ENCODE measurements at places on chromosomes 1 and 21. TPM values are rescaled to one million over a fixed set of nuclear protein-coding genes. Genes with fewer than 3 reads are reported as not detected.

DNA sequence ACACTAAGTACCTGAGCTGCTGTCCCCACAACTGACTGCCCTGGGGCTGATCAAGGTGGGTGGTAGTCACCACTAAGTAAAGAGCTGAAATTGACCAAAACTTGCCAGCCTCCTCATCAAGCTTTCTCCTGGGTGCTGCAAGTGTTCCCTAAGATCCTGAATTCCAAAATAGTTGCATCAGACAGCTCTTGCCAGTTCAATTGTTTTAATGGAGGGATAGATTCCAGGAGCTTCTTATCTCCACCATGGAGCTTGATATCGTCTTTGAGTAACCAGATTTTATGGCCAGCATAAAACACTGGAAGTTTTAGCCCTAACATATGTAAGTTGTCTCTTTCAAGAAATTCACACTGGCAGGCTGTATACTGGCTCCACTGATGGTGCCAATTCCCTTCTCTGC is 90.3 kb downstream of the NID1 start:
- peaks cover 5% of the 10 kb centered on the region for H3K36me3 ChIP-seq
- DNase-seq, result no peak
- H3K4me3 ChIP-seq, result no peak overlapping the region
- H3K27me3 ChIP-seq, result no peaks in the 10 kb centered on the region
- H3K4me1 ChIP-seq, result peaks cover 8% of the 10 kb centered on the region

- DNase-seq, result no peak
- no peak overlapping the region for H3K27ac ChIP-seq
- H3K4me3 ChIP-seq, result no peak overlapping the region
- H3K27me3 ChIP-seq, result no peaks in the 10 kb centered on the region
- peaks cover 5% of the 10 kb centered on the region for H3K4me1 ChIP-seq
Measured at GRCh38 chr1:116175611-116176010, 64.4 kb downstream of the MAB21L3 start.

DNA sequence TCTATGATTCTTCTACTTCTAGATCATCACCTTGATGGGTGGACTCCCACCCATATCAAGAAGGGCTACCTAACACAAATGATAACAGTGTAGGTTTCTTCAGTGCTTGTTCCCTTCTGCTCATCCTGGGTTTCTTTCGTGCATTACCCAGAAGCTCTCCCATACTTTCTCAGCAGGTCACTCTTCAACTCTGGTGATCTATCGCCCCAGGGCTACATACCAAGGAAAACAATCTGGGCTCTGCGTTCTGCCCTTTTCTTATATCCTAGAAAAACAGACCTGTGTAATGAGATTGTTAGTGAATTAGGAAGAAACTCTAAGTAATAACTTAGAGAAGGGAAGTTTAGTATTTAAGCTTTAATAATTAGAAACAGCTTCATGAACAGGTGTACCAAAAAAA is 370.6 kb upstream of the SPAG17 start:
- peaks cover 32% of the 10 kb centered on the region for H3K4me1 ChIP-seq
- no peak for DNase-seq
- peaks cover under 1% of the 10 kb centered on the region for H3K27me3 ChIP-seq

- no peaks in the 10 kb centered on the region for H3K36me3 ChIP-seq
- H3K4me1 ChIP-seq, result no peaks in the 10 kb centered on the region
- peaks cover 53% of the 10 kb centered on the region for H3K27me3 ChIP-seq
- DNase-seq, result no peak
- H3K4me3 ChIP-seq, result no peak overlapping the region
Measured at GRCh38 chr1:38451541-38451993, 405.0 kb upstream of the POU3F1 start.

DNA sequence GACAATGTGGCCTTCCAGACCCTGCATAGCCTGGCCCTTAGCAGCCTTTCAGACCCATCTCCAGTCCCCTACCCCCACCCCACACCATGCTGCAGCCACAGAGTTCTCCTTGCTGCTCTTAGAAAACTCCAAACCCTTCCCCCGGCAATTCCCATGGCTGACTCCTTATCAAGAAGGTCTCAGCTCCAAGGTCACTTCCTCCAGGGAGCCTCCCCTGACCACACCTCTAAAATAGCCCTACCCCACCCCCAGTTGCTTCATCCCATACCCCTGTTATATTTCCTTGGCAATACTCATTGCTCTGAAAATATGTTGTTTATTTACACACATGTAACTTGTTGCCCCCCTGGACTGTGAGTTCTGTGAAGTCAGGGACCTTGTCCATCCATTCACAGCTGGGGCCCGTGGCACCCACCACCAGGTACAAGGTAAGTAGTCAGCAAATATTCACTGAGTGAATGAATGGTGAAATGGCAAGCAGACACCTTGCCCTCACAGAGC is 4.3 kb upstream of the ADGRB2 start:
- no peak overlapping the region for H3K4me3 ChIP-seq
- no peak for DNase-seq
- no peaks in the 10 kb centered on the region for H3K36me3 ChIP-seq
- peaks cover 23% of the 10 kb centered on the region for H3K4me1 ChIP-seq
- H3K27ac ChIP-seq, result no peak overlapping the region

GRCh38 chr1:240527086-240527485 is 84.9 kb downstream of the GREM2 start:
- no peak overlapping the region for H3K27ac ChIP-seq
- DNase-seq, result no peak
- H3K36me3 ChIP-seq, result no peaks in the 10 kb centered on the region
- H3K4me1 ChIP-seq, result peaks cover 10% of the 10 kb centered on the region
- H3K27me3 ChIP-seq, result peaks cover 8% of the 10 kb centered on the region

- DNase-seq, result no peak
- peak overlapping the region; percentile 28 for H3K27ac ChIP-seq
- H3K4me3 ChIP-seq, result no peak overlapping the region
- no peaks in the 10 kb centered on the region for H3K36me3 ChIP-seq
Measured at GRCh38 chr1:200330741-200331428, 79.0 kb downstream of the ZNF281 start.

The DRAXIN gene
- 1.1 TPM for total RNA-seq

The LDLRAP1 gene
- total RNA-seq, result 9.9 TPM

The PPCS gene
- total RNA-seq, result 41.3 TPM
